ENCODE measurements at places on chromosomes 7 and 10.

DNA sequence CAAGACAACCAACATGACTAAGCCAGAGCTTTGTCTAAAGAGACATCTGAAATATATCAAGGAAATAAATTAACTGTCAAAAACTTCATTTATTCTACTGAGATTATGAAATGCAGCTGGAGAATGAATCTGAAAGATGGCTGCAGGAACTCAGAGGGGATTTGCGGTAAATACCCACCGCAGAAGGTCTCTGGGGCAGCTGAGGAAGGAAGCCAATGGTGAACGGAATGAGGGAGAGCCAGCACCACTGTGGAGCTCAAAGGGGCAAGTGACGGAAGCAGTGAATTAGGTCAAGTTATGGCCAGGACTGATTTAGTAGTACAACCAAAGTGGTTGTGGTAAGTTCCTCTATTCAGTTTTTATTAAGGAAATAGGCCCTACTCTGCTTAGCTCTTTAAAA is 215.3 kb upstream of the GLI3 start:
- no peak for DNase-seq

- DNase-seq = no peak
These were observed 55.1 kb downstream of the CCDC3 start for GRCh38 chr10:12946372-12946771.

- DNase-seq = no peak
These were observed 36.7 kb downstream of the SPAM1 start for GRCh38 chr7:123961771-123962170.

DNA sequence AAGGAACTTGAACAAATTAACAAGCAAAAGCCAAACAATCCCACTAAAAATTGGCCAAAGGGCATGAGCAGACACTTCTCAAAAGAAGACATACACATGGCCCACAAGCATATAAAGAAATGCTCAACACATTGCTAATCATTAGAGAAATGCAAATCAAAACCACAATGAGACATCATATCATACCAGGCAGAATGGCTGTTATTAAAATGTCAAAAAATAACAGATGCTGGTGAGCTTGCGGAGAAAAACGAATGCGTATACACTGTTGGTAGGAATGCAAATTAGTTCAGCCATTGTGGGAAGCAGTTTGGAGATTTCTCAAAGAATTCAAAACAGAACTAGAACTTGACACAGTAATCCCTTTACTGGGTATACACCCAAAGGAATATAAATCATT is 311.7 kb upstream of the HPS1 start:
- DNase-seq = no peak

DNA sequence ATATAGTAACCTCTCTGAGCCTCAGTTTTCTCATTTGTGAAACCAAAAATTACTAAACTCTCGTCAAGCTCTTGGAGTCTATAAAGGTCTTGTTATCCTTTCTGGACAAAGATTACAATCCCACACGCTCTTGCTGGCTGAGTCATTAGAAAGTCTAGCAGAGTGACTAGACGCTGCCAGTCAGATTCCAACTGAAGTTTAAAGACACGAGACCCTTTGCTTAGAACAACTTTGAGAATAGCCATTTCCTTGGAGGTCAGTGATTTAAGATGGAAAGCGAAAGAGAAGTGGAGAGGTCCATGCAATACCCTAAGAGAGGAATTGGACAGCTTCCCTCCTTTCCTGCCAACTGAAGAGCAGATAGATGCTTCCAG is 119.5 kb downstream of the APBB1IP start:
- no peak for DNase-seq

All from stimulated activated naive CD4-positive, alpha-beta T cell treated with Interleukin-2 at 50 U/mL for 16 hours (primary cell).